ENCODE measurements at places on chromosomes 16 and 17. TPM values are rescaled to one million over a fixed set of nuclear protein-coding genes. Genes with fewer than 3 reads are reported as not detected.
A peak's percentile ranks its signal among the peaks of the same experiment; 100 is the strongest.

GRCh38 chr17:81821603-81822311 is 11.3 kb downstream of the MCRIP1 start:
- DNase-seq: peak; percentile 98

GRCh38 chr17:37523715-37524219 is 34.1 kb downstream of the DUSP14 start:
- DNase-seq: no peak

- DNase-seq: no peak
Measured at GRCh38 chr17:606508-607250, 108.0 kb downstream of the VPS53 start.

GRCh38 chr17:77318491-77319210 is 177.9 kb downstream of the SEC14L1 start:
- no peak for DNase-seq

DNA sequence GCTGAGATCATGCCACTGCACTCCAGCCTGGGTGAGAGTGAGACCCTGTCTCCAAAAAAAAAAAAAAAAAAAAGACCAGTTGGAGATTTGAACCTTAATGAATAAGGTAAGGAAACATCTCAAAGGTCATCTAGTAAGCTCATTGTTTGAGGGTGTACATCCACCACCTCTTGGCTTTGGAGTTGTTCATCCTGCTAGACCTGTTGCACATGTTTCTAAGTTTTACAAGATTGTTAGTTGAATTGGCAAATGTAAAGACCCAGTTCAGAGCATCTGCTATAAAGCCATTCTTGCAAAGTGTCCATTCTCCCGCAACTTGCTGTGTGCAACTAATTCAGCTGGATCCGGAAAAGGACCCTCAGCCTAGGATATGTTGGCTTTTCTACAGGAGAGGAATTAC is 1.5 kb downstream of the PSMD7 start:
- DNase-seq: no peak

DNA sequence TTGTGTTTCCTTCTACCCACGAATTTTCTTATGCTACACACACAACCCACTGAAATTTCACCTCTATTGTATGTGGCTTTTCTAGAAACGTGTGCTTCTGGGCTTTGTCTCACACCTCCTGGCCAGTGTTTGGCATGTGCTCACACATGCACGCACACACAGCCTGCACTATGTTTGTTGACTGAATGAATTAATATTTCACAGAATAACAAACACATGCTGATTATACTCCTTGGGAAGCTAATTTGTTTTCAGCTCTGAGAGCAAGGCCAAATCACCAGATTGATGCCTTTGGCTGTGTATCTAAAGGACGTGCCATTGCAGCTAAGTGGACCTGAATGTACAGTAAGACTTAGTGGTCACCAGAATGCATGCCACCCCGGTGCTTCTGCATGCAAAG is 210.7 kb downstream of the WWOX start:
- DNase-seq: no peak

GRCh38 chr17:61575352-61575975 is 15.6 kb downstream of the NACA2 start:
- no peak for DNase-seq

- DNase-seq: peak; percentile 89
Measured at GRCh38 chr16:84013787-84014569, 28.6 kb downstream of the SLC38A8 start.

DNA sequence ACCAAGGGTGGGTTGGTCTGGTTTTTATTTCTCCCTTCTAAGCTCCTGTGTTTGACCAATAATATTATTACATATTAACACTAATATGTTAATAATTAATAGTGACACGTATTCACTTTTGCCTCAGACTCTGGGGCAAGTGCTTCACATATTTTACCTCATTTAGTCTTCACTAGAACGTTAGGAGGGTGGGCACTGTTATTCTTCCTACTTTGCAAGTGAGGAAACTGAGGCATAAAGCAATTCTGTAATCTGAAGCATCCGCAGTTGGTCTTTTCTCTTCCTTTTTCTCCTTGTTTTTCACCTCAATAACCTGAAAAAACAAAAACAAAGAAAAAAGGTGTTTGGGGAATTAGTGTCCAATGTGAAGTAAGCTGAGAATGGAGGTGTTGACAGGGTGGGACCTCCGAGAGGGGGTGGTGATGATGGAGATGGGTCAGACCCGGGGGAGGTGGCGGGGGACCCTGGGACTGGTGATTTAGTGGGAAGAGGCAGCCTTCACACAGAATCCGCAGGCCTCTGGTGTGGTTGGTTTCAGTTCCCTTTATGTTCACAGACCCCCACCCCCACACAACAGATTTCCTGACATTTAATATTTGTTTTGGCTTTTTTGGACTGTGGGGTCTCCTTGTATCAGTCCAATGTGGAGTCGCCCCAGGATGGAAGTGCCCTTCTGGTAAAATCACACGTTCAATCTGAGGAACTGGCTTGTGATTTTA is 3.7 kb downstream of the CDH1 start:
- no peak for DNase-seq

DNA sequence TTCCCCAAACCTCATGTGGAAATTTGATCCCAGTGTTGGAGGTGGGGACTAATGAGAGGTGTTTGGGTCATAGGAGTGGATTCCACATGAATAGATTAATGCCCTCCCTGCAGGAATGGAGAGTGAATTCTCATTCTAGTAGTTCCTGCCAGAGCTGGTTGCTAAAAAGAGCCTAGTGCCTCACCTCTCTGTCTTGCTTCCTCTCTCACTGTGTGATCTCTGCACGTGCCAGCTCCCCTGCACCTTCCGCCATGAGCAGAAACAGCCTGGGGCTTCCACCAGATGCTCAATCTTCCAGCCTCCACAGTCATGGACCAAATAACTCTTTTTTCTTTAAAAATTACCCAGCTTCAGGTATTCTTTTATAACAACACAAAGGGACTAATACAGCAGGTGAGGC is 72.9 kb upstream of the CLEC3A start:
- no peak for DNase-seq

SLC16A6 gene
- 0.09 TPM for total RNA-seq

SMTNL2 gene
- total RNA-seq: 0.09 TPM

KIF1C gene
- 72.8 TPM for total RNA-seq

OR3A3 gene
- not detected for total RNA-seq

NEUROD2 gene
- total RNA-seq: not detected

BCAR1 gene
- total RNA-seq: 37.8 TPM

Data from pancreas (tissue), 10 donors.